Mesenteric fat pad (tissue), 1 donor: ENCODE measurements at places on chromosomes 7 and 10.

DNA sequence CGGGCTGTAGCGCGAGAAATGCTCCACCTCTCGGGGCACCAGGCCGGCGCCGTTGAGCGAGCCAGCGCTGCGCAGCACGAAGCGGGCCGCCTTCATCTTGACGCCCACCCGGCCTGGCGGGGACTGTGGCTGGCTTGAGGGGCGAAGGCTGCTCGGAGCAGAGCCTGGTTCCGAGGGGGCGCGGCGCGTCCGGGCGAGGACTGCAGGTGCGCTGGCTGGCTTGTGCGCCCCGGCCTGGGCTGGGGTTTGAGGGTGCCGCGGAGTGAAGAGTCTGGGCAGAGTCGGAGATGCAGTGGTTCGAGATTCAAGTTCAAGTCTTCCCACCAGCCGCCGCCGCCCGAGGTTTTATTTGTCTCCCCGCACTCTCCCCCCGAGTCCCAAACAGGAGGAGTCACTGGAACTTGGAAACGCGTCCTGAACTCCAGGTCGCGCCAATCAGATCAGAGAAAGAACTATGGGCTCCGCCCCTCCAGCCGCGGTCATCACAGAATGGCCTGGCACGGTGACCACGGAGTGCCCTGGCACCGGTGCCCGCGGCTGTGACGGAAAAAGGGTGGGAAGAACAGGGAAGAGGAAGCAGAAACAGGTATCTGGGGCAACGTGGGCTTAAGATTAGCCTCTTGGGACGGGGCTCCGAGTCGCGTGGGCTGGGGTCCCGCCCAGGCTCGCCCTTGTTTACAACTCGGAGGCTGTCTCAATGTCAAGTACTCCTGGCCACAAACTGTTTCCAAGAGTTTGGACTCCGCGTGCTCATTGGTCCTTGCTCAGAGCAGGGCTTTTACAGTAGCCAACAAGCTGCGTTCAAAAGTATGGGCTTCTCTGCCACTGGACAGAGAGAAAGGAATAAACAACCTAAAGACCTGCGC is at the start of gene PDK4:
PDK4 (minus strand) TSS at position 319 of the 866 bp plus-strand sequence; CDS start at position 96, 223 bp downstream.
- peak; percentile 97 for DNase-seq

DNA sequence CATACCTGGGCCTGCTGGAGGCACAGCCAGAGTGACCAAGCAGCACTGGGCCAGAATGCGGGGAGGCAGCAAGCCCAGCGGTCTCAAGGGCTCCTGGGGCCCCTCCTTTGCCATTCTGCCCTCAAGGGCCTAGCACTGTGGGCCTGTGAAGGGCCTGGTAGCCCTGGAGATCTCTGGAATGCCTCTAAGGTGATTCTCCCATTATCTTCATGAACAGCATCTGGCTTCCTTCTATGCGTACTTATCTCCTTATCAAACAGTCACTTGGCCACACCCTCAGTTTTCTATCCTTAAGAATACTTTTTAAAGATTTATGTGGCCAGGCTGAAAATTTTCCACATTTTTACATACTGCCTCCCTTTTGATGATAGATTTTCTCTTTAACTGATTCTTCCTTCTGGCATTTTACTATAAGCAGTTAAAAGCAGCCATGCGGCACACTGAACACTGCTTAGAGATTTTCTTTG is 67.5 kb upstream of the CCNY start:
- no peak for DNase-seq

DNA sequence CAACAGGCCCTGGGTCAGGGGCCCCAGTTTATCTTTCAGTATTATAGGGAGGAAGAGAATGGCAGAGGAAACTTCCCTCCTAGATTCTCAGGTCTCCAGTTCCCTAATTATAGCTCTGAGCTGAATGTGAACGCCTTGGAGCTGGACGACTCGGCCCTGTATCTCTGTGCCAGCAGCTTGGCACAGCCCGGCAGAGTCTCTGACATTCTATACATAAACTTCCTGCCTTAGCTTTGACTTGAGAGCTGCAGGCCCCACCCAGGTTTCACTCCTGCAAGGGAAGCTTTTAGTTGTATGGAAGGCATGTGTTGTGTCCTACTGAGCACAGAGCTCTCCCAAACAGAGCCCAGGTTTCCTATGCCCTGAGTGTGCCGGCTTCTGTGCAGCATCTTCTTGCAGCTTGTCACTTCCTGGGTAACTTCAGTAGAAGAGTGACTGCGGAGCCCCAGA is 205.6 kb upstream of the PRSS58 start:
- no peak for DNase-seq

DNA sequence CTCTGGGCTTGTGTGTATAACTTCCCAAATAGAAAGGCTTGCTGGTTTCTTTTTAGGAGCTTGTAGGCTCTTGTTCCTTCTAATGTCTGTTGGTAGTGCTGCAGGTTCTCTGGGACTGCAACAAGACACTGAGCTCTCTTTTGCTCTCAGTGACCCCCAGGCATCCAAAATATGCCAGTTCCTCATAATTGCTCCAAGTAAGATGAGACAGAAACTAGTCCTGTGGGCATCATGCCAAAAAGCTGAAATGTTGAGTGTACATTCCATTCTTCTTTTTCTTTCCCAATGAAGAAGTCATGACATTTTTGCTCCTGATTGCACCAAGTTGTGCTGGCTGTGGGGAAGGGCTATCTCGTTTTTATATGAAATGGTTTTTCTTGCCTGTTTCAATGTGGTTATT is 7.1 kb upstream of the BTBD16 start:
- DNase-seq = no peak

DNA sequence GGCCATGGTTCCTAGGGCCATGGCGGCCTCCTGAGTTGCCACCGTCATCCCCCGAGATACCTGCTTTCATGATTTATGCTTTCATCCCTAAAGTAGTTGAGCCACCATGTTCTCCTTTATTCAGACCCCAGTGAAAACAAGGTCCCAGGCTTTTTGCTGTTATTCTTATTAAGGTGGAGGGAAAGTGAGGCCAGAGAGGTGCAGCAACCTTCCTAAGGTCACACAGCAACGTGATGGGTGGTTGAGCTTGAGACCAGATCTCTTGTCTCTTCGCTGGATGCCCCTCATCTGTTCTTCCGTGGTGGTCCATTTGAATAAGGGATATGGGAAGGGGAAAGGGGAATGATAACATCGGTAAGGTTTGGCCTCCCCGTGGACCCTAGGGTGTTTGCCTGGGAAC is 142.2 kb downstream of the C10orf105 start:
- no peak for DNase-seq

- DNase-seq = no peak
Measured at GRCh38 chr7:3239291-3239691, 61.8 kb upstream of the SDK1 start.

GRCh38 chr10:74896788-74897527 is 70.6 kb downstream of the KAT6B start:
- DNase-seq = no peak

DNA sequence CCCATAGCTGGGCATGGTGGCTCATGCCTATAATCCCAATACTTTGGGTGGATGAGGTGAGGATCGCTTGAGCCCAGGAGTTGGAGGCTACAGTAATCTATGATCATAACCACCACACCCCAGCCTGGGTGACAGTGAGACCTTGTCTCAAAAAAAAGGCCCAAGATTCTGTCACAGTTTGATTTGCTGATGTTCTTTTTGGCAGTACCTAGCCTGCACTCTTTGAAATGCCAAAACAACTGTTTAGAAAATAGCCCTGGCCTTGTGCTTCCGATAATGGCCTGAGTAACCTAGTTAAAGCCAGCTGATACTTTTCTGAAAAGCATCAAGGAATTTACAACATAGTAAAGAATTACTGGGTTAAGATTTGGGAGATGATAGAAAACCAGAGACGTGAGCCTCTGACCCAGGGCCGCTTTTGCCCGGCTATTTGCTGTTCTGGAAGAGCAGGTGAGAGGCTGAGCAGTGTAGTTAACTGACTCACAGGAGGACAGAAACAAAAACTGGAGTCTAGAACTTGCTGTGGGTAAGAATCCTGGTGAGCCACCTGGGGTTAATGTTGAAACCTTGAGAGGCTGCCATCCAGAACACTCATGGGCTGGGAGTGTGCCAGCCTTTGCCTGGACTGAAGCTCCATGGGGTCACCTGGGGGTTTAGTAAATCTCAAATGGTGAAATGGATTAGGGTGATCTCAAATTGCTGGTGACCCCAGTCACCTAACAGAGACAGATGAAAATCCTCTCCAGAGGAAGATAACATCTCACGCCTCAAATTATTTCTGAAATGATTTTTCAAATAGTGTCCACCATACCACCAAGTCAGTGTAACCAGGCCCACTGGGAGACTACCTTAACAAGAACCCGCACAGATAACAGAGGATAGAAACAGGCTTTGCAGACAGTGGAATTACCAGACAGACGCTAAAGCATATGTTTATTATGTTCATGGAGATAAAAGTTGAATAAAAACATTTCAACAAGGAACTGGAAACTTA is 51.8 kb downstream of the GALNT11 start:
- DNase-seq = no peak

GRCh38 chr10:73914036-73914435 is 3.1 kb downstream of the PLAU start:
- no peak for DNase-seq

DNA sequence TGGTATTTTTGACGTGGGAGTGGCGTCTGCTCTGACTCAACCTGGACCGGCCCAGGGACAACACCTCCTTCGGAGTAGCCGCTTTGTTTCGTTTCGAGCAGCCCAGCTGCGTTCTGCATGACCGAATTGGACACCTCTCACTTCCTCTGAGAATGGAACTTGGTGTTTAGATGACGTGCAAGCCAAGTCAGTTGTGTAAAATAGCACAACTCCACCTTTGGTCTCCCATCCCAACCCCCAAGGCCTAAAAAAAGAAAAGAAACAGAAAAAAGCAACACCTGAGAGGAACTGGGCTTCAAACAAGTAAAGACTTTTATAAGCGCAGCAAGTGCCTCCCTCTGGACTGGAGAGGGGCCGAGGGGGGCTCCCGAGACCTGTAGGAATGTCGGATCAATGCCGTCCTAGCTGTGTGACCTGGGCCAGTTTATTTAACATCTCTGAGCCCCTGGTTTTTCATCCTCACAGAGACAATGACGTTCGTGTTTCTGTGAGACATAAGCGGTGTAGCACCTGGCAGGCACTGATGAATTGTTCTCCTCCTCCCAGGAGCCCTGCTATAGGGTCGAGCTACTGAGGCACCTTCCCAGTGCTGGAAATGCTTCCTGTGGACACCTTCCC is 52.0 kb upstream of the SMNDC1 start:
- DNase-seq = no peak

GRCh38 chr10:100520811-100521210 is 1.1 kb upstream of the SEC31B start:
- no peak for DNase-seq

- DNase-seq = no peak
Measured at GRCh38 chr7:155230169-155230593, 67.5 kb upstream of the INSIG1 start.

GRCh38 chr7:76173566-76174205 is 28.0 kb upstream of the SRRM3 start:
- no peak for DNase-seq

DNA sequence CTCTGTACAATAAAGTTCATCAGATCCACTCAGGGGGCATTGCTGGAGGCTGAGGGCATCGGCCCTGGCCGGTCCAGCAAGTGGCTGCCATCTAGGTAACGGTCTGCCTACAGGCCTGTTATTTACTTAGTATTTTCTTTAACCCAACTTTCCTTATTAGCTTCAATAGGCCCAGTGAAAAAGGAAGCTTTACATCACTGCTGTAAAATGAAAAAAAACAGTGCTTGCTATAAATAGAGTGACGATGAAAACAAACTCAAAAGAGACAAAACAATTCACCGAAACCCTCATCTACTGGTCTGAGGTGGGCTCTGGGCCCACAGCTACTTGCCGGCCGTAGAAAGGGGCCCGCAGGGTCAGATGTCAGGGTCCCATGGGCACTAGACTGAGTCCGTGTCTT is 192.5 kb downstream of the ELFN1 start:
- no peak for DNase-seq

DNA sequence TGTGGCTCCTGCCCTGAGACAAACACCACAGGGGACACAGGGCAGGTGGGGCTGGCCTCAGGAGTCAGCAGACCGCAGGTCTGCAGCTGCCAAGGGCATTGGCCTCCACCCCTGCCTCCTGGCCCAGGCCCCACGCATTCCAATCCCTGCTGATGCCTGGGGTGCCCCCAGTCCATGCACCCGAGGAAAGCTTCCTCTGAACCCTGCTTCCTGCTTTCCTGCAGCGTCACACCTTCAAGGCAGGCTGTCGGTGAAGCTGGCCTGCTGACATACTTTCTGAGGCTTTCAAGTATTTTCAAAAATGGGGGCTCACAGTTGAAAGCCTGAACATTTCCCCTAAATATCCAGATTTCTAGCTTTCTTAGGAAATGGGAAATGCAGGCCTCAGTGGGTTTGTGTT is 22.5 kb upstream of the ANTXRL start:
- no peak for DNase-seq

- no peak for DNase-seq
Measured at GRCh38 chr7:55534262-55534915, 37.9 kb downstream of the VOPP1 start.

GRCh38 chr7:16657656-16658279 is 11.8 kb downstream of the BZW2 start:
- DNase-seq = no peak

DNA sequence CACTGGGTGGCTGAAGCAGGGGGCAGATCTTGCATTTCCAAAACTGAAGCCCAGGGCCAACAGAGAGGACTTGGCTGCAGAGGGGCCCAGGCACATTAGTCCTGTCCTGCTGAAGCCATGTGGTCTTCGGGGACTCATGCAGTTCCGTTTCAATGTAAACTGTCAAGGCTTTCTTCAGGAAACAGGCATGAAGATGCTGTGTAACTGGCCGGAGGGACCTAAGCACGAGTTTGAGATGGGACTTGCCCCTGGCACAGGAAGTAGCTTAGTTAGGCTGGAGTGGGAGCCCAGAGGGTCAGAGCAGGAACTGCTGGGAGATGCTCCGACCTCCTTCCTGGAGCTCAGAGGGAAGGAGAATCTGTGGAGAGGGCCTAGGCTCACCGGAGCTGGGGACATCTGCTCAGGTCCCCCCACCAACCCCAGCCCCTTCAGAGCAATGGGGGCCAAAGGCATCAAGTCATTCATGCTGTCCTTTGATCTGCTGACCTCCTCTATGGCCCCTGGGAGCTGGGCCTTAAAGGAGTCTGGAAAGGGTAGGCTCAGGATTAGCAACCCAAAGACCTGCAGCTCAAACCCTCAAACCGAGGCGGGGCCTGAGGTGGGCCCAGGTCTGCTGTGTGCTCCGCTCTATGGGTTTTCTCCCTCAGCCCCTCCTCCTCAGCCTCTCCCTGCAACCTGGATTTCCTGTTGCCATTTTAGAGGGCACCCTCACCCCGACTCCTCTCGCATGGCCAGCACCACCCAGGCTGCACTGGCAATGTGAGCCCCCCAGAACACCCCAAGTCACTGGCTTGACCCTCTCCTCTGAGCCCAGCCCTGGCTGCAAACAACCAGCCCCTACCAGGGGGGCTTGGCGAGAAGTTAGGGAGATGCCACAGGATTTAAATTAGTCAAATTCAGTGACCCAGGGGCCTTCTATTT is 4.4 kb upstream of the MNX1 start:
- no peak for DNase-seq
